Activated CD8-positive, alpha-beta memory T cell treated with anti-CD3 and anti-CD28 coated beads for 1 hour (primary cell): ENCODE measurements at places on chromosomes 3 and 15.

- no peak for DNase-seq
Observed at GRCh38 chr3:184549796-184550577, 11.6 kb upstream of the EPHB3 start.

GRCh38 chr3:192481638-192482037, 245.7 kb downstream of the FGF12 start:
- DNase-seq, result no peak

DNA sequence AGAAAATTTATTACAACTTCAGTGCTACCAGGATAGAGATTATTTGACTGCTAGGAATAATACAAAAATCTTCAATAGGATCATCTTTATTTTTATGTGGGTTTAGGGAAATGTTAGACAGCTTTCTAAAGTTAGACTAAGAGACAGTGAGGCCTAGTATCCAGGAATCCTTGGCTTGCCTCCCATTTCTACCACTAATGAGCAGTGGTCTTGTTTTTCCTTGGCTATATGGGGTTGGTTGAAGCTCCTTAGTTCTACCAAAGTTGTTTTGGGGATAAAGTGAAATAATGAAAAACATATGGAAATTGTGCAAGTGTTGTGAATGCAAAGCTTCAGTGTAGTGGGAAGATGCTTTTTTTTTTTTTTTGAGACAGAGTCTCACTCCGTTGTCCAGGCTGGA, 16.8 kb downstream of the AP4E1 start:
- no peak for DNase-seq

DNA sequence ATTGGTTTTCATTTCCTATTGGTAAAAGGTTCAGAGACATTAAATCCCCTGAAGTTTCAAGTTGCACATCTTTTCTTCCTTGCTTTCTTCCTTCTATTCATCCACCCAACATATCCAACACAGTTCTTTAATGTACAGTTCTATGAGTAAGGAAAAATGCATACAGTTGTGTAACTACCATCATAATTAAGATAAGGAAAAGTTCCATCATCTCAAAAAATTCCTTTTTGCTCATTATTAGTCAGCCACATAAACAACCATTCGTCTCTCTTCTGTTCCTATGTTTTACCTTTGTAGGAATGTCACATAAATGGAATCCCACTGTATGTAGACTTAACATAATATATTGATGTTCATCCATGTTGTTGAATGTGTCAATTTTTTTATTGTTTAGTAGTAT, 211.1 kb upstream of the ADAMTS9 start:
- DNase-seq, result no peak

DNA sequence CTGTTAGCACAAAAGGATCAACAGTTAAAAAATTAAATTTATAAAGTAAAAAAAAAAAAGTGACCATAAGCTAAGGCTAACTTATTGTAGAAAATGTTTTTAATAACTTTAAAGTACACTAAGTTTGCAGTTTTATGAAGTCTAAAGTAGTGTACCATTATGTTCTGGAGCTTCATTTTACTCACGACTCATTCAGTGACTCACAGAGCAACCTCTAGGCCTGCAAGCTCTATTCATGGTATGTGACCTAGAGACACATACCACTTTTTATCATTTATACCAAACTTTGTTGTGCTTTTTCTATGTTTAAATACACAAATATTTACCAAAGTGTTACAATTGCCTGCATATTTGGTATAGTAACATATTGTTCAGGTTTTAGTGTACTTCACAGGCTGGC, 1552.3 kb downstream of the OTOL1 start:
- no peak for DNase-seq

DNA sequence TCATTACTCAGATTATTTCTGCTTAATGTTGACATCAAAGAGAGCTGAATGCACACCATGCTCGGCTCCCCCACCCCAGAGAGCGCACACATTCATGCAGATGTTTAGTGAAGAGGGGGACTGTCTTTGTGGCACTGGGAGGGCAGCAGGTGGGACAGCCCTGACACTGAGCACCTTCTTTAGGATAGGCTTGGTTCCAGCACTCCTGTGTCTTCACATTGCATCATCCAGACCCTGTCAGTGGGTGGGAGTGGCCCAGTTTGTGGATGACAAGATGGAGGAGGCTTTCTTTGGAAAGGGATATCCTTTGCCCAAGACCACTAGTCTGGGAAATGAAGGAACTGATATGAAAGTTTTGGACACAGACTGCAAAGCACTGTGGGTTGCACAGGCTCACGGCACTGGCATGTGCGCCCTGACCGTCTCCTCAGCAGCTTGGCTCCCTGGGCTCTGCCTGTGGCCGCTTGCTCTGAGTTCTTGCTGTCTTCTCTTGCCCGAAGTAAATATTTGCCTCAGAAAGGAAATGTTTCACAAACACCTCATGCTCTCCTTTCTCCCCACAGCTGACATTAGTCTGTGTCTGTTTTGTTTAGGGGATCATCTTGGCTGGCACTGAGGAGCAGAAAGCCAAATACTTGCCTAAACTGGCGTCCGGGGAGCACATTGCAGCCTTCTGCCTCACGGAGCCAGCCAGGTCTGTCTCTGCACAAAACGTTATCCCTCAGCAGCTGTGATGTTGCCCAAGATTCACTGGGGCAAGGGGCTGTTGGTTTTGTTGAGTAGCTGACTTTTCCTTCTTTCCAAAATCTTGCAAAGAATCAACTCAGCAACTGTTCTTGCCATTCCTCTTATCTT, 16.6 kb downstream of the ACAD9 start:
- no peak for DNase-seq

GRCh38 chr3:179929091-179929529, 107.6 kb downstream of the PEX5L start:
- DNase-seq, result no peak
